A549 treated with GW870086 at 1 μM for 4 hours (cell line): ENCODE measurements at places on chromosomes 2 and 18. TPM values are rescaled to one million over a fixed set of nuclear protein-coding genes. Genes with fewer than 3 reads are reported as not detected.

The LAMA3 gene
- 33.0 to 51.4 TPM (median 48.7 TPM) in 5 replicates for total RNA-seq

The NPHP1 gene
- total RNA-seq = 7.0 to 9.3 TPM (median 8.3 TPM) in 5 replicates

The GPN1 gene
- total RNA-seq = 57.4 to 64.0 TPM (median 60.0 TPM) in 5 replicates

The MC5R gene
- not detected in 5 replicates for total RNA-seq

The NEURL3 gene
- total RNA-seq = 0.41 to 1.4 TPM (median 0.87 TPM) in 5 replicates

The SF3B6 gene
- 167 to 220 TPM (median 177 TPM) in 5 replicates for total RNA-seq

The CXCR1 gene
- total RNA-seq = not detected in 5 replicates

The SMYD1 gene
- total RNA-seq = not detected in 5 replicates

The GRHL1 gene
- total RNA-seq = 0.65 to 1.4 TPM (median 0.85 TPM) in 5 replicates

The TEX44 gene
- not detected in 5 replicates for total RNA-seq
